ENCODE measurements at places on chromosomes 7 and 10.

- DNase-seq: no peak
Measured at GRCh38 chr7:1712907-1713501, 42.9 kb downstream of the ELFN1 start.

DNA sequence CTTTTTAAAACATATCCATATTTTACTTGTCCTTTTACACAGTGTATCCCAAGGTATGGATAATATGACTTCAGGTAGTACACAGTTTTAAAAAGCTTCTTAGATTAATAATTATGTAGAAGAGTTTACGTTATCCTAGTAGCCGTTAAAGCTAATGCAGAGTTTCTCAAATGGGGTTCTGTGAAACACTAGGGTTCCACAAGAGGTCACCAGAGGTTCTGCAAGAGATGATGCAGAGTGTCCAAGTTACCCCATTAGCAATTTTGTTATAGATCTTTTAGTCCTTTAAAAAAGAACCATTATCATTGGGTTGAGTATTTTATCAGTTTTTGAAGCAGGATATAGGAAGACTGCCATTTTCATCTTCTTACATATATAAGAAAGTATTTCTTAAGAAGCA lies 298.9 kb upstream of the HPS1 start:
- no peak for DNase-seq

DNA sequence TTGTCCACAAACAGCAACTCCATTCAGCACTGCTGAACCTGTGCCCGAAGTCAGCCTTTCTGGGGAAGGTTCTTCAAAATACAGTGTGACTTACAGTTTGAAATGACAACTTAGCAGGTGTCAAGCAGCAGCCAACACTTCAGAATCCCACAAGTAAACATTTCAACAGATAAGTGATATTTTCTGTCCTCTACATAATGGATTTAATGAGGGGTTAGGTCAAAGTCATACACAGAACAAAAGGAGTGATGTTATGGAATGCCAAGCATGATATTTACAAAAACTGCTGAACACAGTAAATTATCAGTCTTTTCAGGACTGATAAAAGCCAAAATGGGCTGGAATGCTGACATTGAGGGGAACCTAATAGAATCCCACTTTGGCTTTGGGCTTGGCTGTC lies 77.6 kb upstream of the JAZF1 start:
- no peak for DNase-seq

GRCh38 chr10:10490581-10490980 lies 527.1 kb upstream of the CELF2 start:
- no peak for DNase-seq

- DNase-seq: no peak
Measured at GRCh38 chr10:13712476-13712836, 125.7 kb downstream of the PRPF18 start.

DNA sequence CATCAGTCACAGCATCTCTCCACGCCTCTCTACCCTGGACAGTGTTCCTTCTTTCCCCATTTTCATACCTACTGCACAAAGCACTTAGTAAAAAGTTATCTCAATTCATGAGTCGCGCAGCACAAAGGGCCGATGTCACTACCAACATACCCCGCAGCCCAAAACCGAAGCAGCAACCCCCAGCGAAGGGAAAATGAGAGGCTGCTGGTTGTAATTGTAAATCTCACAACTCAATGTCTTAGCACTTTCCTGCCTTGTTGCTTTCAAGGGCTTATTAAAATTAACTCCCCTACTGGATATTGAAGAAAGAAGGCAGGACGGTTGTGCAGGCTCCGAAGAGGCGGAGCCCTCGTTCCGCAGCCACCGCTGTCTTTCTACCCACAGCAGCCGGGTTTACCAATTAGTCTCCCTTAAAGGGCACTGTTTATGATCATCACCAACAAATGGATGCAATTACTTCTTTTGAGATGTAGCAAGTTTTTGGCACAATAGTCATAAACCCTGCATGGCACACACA lies 6.5 kb downstream of the DIP2C start:
- DNase-seq: no peak

DNA sequence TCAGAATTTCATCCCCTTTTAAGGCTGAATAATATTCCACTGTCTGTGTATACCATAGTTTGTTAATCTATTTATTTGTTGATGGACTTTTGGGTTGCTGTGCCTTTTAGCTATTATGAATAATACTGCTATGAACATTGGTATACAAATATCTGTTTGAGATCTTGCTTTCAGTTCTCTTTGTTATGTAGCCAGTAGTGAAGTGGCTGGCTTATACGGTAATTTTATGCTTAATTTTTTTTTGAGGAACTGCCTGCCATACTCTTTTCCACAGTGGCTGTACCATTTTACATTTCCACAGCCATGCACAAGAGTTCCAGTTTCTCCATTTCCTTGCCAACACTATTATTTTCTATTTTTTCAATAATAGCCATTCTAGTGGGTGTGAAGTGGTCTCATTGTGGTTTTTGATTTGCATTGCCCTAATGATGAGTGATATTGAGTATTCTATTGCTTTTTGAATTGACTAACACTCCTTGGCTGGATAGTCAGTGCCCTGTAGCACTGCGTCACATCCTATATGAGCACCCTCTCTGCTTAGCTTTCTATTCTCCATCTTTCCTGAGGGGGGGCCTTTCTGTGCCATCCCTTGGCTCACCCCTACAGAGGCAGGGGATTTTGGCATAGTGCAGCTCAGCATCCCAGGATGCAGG lies 29.4 kb upstream of the RAPGEF5 start:
- no peak for DNase-seq

GRCh38 chr7:4273566-4274230 lies 408.4 kb upstream of the FOXK1 start:
- no peak for DNase-seq

- DNase-seq: no peak
Measured at GRCh38 chr10:1059902-1060301, 3.7 kb downstream of the WDR37 start.

DNA sequence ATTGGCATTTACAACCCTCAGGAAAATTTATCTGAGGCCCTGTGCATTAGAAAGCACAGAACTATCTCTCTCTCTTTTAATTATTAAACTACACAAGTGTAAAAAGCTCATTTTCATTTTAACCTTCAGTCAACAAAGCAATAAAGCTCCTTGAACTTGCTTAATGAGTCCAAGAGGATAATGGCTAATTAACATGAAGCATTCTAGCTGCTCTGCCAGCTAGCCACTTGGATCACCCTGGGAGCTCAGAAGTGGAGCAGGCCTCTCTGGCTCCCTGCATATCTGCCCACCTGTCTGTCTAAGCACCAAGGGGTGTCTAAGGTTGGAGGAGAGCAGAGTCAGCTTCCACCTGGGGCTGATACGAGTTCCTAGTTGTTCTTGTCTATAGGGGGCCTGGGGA lies 56.0 kb upstream of the SLC35G1 start:
- DNase-seq: no peak

- no peak for DNase-seq
Measured at GRCh38 chr10:61733358-61733940, 70.7 kb downstream of the CABCOCO1 start.

- DNase-seq: no peak
Measured at GRCh38 chr7:1123715-1124114, 35.8 kb downstream of the GPER1 start.

DNA sequence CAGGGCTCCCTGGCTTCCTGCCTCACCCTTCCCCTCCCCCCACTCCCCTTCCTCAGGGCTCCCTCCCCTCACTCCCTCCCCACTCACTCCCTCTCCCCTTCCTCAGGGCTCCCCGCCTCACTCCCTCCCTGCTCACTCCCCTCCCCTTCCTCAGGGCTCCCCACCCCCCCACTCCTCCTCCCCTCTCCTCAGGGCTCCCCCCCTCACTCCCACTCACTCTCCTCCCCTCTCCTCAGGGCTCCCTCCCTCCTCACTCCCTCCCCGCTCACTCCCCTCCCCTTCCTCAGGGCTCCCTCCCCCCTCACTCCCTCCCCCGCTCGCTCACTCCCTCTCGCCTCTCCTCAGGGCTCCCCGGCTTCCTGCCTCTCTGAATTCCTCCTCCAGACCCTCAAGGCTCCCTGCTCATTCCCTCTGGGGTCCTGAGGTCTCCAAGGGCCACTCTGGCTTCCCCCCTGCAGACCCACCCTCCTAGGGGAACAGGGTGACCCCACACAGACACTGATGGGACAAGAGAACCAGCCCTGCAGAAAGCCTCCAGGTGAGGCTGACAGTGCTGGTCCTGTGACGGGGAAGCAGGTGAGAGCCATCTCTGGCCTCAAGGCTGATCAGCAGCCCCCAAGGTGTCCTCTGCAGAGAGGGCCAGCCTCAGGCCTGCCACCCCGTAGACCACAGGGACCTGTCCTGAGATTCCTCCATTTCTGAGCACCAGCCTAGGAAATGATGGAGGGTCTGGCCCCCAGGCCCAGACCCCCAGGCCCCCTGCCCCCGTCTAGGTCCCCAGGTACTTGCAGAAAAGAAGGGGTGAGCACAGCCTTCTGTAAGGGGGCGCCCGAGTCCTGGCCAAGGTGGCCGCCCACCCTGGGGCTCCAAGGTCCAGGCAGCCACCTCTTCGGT lies 47.2 kb downstream of the PWWP2B start:
- no peak for DNase-seq

GRCh38 chr10:14332903-14333302 lies 2.2 kb upstream of the FRMD4A start:
- no peak for DNase-seq

DNA sequence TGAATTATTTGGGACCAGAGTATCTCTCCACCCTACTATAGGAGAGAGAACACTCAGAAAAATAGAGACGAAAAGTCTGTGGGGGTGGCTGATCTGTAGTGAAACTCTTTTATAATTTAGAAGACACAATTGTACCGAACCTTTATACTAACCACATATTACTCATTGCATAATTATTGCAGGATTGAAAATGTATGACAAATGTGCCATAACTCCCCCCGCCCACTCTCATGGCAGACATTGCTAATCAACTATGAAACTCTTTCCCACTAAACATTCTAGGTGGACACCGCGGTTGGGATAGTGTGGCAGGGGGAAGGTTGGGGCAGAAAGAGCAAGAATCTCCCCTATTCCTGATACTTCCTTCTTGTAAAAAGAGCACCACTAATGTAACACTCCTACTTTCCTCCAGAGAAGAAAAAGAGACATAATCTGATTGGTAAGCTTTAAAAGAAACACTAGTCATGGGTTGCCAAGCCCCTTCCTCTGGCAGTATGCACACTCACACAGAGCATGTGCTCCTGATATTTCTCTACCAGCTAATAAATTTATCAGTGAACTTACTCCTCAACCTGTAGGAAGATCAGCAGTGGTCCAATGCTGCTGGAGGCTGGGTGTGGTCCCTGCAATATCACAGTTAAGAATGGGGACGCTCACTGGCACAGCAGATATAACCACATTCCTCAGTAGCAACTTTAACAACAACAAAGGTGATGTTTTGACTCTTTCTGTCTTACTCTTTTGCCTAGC lies 18.7 kb upstream of the ARID5B start:
- no peak for DNase-seq

- DNase-seq: no peak
Measured at GRCh38 chr7:140389445-140389844, 8.9 kb downstream of the SLC37A3 start.

DNA sequence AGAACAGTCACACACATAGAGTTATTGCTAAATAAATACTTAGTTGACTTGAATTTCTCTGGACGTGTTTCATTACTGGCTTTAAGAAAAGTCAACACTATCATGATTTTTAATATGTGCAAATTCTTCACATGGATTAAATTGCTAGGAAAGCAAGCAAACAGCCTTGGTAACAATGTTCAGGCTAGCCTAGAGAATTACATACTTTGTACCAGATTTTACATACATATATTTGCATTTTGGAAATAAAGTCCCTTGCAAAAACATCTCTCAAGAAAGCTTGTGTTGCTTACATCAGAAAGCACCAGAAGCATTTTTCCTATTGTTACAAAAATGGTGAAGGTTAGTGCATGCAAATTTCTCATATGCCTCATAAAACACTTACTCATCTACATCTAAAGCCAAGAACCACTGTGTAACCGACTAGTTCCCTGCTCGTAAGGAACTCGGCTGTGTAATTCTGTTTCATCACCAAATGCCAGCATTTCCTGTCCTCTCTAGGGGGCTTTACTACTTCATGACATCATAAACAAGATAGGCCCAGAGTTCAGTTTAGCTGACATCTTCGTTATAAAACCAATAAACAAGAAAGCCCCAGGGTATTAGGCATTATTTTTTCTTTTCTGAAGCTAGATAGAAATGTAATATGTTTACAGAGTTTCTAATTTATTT lies 87.8 kb downstream of the CFAP58 start:
- DNase-seq: no peak

- peak; percentile 16 for DNase-seq
Measured at GRCh38 chr7:7201578-7202374, 19.4 kb downstream of the C1GALT1 start.

DNA sequence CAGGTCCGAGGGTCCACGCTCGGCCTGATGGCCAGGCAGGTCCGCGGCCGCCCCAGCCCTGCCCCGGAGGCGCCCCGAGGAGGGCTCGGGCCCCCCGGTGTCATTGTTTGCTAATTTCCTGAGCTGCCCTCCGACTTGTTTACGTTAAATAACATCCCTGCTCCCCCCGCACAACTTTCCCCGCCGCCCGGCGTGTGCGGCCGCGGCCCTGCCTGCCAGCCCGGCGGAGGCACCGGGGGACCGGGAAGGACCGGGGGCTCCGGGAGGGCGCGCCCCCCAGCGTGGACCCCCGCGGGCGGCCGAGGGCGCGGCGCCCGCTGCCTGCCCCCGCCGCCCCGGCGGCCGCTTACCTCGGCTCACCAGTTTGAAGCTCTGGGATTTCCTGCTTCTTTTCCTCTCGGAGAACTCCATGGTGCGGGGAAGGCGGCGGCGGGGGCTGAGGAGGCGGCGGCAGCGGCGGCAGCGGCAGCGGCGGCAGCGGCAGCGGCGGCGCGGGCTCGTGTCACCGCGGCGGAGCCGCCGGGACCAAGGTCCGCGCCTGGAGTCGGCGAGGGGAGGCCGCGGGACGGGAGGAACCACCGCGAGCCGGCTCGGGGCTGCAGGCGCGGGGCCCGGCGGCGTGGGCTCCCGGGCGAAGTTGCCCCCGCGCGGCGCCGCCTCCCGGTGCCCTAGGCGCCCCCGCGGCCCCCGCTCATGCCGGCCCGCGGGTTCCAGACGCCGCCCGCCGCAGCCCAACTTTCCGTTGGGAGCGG lies 515 bp downstream of the BEND7 start:
- DNase-seq: no peak

DNA sequence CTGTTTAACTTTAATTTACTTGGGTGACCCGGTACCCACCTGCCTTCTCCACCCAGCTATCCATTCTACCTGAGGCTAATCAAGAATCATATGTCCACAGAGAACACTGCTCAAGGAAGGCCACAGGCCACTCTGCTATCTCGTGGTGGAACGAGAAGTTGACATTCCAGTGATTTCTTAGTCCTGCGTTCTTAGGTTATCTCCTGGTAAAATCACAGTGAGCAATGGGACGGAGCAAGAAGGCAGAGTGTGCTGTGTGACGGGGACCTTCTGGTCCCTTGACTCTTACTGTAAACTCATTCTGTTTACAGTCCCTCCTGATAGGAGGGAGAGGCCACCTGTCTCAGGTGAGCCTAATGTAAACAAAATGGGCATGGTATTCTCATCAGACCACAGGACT lies 256.6 kb downstream of the TNS3 start:
- DNase-seq: no peak

All from activated T-helper 1 cell treated with Interleukin-2 at 50 U/mL for 16 hours (primary cell).